Endodermal cell (in vitro differentiated cells): ENCODE measurements at places on chromosomes 1 and 21.

GRCh38 chr1:243638186-243638585 is 211.9 kb downstream of the AKT3 start:
- DNase-seq, result no peak

DNA sequence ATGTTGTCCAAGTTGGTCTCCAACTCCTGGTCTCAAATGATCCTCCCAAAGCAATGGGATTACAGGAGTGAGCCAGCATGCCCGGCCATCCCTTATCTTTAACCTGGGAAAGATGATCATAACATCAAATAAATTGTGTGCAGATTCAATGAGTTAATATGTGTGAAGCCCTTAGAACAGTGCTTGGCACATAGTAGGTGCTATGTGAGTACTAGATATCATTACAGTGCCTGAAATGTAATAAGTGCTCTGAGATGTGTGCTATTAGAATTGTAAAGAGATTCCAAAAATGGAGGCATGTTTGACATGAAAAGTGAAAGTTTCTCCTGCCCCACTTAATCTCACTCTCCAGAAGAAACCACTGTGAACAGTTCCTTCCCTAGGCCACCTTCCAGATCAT is 71.8 kb downstream of the RUNX3 start:
- DNase-seq, result no peak

DNA sequence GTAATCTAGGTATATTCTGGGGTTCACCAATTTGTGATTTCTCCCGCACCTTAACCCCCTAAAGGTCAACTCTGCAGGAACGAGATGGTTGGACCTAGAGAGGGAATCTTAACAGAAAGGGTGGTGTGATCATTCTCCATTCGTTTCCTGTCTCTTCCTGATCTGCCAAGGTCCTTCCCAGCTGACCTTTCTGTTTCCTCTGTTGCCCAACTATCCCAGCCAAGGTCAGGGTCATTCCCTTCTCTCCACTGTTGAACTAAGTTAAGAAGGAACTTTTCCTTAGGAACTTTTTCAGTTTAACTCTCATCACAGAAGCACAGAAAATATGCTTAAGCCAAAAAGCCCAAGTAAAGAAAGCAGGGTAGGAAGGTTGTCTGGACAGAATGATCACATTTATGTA is 49.3 kb downstream of the KAZN start:
- no peak for DNase-seq

DNA sequence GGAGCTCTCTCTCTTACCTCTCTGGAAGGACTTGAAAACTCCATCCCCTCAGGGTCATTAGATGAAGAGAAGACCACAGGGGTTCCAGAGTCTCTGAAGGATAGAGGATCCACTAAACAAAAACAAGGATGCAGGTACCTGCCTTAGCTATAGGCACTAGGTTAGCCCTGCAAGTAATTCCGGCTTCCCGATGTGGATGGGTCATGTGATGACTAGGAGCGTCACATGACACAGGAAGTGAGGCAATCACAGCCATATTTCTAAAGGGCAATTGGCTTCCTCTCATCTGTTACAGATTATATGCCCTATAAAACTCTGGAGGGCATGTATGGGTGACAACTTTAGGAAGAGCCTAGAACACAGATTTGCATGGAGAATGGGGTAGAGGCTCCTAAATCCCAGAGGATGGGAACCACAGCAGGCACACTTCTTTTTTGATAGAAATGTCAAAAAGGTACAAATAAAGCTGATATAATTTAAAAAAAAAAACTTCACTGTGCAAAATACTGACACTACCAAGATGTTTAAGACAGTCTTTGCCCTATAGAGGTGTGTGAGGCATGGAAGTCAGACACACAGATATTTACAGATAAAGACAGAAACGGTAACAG is 14.1 kb downstream of the ENTREP3 start:
- peak; percentile 89 for DNase-seq

GRCh38 chr1:235009074-235009473 is 119.6 kb downstream of the TOMM20 start:
- peak; percentile 15 for DNase-seq

- peak; percentile 42 for DNase-seq
Measured at GRCh38 chr21:42590431-42591131, 62.8 kb upstream of the PDE9A start.

GRCh38 chr21:44337941-44338895 is 972 bp downstream of the CFAP410 start:
- DNase-seq, result peak; percentile 90

GRCh38 chr1:75392278-75392677 is 218.6 kb downstream of the SLC44A5 start:
- DNase-seq, result no peak

- DNase-seq, result no peak
Measured at GRCh38 chr1:29711582-29712283, 475.4 kb downstream of the PTPRU start.

DNA sequence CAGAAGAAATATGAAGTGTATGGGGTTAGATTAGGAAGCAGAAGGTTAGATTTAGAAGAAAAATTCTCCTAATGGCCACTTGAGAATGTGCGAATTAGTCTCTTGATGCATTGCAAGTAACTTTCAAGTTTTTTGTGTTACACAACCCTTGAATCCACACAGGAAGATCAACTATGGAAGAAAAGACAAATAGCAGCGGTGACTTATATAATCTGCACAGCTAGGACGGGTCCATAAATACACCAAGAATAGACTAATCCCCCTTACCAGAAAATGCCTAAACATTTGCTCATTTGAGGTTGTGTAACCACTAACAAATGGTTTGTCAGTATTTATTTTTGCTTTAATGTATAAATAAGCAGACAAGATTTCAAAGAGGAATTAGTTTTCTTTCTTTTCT is 182.6 kb downstream of the TGFB2 start:
- DNase-seq, result no peak

GRCh38 chr1:114359791-114360190 is 151.2 kb downstream of the TRIM33 start:
- DNase-seq, result no peak

DNA sequence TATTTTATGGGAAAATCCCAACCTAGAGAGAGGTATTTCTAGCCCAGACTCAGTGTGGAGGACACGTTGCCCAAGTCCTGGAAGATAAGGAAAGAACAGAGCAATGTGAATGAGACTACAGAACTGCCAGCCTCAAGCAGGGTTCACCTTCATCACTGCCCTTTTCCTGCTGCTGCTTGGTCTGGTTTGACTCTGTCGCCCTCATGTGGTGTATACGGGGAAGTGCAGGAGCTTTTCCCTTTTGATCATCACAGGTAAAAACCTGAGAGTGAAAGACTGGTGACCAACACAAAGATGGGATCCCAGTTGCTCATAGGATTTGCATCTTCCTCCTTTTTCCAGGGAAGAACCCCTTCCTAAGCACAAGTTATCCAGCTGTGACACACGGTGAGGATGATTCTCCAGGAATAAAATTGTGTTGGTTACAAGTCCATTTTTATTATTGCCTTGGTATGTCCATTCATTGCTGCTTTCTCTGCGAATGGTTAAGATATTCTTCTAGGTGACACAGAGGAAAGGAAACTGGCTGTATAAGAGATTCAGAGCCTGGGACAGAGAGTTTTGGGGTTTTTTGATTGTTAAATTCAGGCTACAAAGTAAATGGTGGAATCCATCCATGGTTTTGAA is 89.5 kb upstream of the CD53 start:
- peak; percentile 69 for DNase-seq

GRCh38 chr1:150386592-150386991 is 22.6 kb downstream of the RPRD2 start:
- DNase-seq, result no peak

DNA sequence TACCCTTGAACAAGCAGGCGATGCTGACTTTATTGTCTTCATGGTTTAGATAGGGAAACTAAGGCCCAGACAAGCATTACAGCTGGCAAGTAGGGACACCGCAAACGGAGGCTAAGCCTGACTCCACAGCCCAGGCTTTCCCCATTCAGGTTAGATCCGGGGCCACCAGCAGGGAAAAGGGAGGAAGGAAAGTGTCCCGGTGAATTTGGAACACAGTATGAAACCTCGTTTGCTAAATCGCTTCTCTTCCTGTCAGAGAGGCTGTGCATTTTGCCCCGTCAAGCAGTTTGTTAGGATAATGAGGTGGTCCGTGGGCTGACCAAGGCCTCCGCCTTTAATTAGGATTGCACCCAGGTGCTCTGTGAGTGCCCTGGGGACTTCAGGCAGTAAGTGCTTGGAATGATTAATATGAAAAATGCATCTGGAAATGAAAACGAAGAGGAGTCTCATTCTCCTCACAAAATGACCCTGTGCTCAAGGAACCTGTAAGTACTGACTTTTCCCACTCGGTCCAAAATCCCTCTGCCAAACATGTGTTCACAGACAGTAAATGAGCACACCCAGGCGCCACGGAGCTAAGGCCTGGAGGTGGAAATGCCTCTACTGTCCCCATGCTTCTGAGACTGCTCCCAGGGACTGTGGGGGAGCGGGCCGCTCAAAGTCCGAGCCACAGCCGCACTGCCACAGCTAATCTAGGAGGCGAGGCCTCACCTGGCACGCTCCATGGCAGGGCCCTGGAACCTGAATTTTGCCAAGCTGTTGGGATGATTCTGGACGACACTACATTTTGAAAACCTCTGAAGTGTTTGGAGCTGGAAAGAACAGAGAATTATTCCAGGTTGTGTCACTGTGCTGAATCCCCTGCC is 234.1 kb downstream of the SDCCAG8 start:
- no peak for DNase-seq

GRCh38 chr21:16342932-16343331 is 613.1 kb downstream of the USP25 start:
- no peak for DNase-seq
